CD14-positive monocyte (primary cell): ENCODE measurements at places on chromosomes 2 and 18.

DNA sequence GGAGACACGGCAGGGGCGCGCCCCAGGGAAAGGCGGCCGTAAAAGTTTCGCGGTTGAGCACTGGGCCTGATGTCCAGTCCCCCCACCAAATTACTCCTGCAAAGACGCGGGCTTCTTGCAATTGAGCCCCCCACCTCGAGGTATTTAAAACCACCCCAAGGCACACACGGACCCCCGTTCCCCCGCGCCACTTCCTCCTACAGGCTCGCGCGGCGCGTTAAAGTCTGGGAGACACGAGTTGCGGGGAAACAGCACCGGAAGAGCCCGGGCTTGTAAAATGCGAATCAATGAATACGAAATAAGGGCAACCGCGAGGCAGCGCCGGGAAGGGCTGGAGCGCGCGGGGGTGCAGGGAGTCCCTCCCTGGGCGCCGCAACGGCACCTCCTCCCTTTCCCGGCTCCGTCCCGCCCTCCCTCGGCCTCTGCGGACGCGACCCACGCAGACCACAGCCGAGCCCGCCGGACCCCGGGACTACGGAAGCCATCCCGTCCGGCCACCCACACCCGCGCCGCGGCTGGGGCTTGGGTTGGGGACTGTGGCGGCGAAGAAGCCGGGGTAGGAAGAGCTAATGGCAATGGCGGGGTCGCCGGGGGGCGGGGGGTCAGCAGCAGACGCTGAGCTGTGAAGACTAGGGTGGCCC is 918 bp upstream of the NETO1 start:
- no peak for DNase-seq

GRCh38 chr18:57427429-57428201 is 7.6 kb upstream of the ONECUT2 start:
- no peak for DNase-seq

GRCh38 chr2:6355886-6356761 is 509.6 kb downstream of the CMPK2 start:
- no peak for DNase-seq

GRCh38 chr2:171150694-171151285 is 9.9 kb downstream of the TLK1 start:
- DNase-seq: no peak

DNA sequence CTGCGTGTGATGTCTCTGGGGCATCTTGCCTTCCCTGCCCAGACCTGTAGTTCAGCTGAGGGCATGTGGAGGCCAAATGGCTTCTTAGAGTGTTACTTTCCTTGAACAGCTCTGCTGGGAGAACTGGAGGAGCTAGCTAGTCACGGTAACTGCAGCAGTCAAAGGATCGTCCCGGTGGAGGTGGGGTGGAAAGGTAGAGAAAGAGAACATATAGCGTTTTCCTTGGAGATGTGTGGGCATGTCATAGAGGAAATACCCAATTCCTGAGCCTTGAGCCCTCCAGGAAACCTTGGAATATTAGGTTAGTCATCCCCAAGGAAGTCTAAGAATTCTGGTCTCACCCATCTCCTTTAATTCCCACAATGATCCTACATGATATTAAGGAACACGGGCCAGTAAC is 33.5 kb upstream of the IL37 start:
- no peak for DNase-seq

GRCh38 chr2:226030788-226031646 is 631.5 kb downstream of the NYAP2 start:
- DNase-seq: peak; percentile 52

DNA sequence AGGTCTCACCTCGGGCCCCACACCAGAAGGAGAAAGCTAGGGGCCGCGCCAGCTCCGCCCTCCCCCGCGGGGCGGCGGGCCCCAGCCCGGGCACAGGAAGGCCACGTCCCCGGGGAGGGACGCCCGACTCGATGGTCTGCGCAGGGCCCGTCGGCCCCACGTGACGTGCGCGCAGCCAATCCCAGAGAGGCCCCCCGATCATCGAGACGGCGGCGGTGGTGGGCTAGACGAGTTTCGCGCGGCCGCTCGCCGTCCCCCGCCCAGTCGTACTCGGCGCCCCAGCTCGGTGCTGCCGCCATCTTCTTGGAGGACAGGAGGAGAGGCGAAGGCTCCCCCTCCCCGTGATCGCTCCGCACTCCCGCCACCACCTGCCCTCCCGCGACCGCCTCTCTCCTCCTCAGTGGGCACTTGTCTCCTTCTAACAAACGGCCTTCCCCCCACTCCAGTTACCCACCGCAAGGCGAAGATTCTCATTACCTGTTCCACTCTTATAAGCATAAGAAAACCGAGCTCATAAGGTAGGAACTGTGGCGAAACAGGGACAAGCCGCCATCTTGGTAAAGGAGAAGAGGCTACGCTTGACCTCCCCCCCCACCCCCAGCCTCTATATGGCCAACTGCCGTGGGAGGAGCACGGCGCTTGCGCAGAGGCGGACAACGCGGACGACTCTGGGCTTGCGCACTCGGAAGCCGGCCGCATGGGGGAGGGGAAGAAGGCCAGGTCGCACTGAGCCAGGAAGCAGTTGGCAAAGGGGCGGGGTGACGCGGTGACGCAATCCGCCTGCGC is at the start of gene HDLBP:
Gene HDLBP, minus strand, starts transcription at position 580 of the 786 bp plus-strand sequence. CDS start 48,803 bp downstream, outside the sequence.
- DNase-seq: peak; percentile 100

DNA sequence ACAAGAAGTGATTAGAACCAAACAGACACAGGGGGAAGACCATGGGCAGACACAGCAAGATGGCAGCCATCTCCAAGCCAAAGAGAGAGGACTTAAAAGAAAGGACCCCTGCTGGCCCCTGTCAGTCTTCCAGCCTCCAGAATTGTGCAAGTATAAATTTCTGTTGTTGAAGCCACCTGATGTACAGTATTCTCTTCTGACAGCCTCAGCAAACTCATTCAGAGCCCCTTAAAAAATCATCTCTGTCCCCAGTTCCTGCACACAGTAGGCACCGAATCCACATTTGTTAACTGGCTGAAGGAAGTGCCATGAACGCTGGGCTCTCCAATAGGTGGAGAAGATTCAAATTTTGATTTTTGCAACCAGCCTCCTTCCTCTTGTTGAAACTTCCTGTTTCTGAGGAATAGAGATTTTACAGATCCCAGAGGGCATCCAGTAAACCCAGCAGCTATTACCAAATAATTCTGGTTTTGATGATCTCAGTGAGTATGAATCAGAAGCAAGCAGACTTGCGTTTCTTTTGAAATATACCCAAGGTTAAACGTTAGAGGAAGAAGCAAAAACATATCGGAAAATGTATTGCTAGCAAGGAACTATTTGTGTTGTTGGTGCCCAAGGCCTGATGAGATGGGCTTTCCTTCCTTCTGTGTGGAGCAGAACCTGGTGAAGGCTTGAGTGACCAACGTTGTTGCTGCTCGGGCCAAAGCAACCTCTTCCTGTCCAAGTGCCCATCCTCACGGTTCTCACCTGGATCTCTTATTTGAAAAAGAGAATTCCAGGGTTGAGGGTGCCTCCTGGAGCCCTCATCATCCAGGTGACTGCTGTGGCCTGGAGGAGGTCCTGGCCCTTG is 47.7 kb upstream of the PLB1 start:
- peak; percentile 99 for DNase-seq

GRCh38 chr18:37711766-37712505 is 146.3 kb upstream of the CELF4 start:
- no peak for DNase-seq
